Parietal lobe (tissue), 2 donors: ENCODE measurements at places on chromosomes 2 and 18. TPM values are rescaled to one million over a fixed set of nuclear protein-coding genes. Genes with fewer than 3 reads are reported as not detected.

The GPR45 gene
- total RNA-seq: 0.94 TPM

The SH2D6 gene
- total RNA-seq: 0.94 TPM

The CLHC1 gene
- 56.7 TPM for total RNA-seq

The STPG4 gene
- 1.9 TPM for total RNA-seq

The KLHL41 gene
- total RNA-seq: 2.8 TPM

The ARHGEF33 gene
- total RNA-seq: 6.9 TPM

The HOXD8 gene
- total RNA-seq: not detected

The CCDC141 gene
- total RNA-seq: 3.4 TPM

The KCNIP3 gene
- 15.3 TPM for total RNA-seq

The CYS1 gene
- not detected for total RNA-seq

The MPV17 gene
- total RNA-seq: 107 TPM

The XIRP2 gene
- 0.31 TPM for total RNA-seq

The SLC9A4 gene
- 0.63 TPM for total RNA-seq

The RNU2-63P gene
- total RNA-seq: not detected

The ALK gene
- 2.5 TPM for total RNA-seq

The MCEE gene
- total RNA-seq: 16.9 TPM

The ASPRV1 gene
- total RNA-seq: 8.8 TPM

The SETBP1 gene
- 146 TPM for total RNA-seq

The RSAD2 gene
- 5.9 TPM for total RNA-seq

The AGXT gene
- not detected for total RNA-seq

The ANKRD53 gene
- 1.9 TPM for total RNA-seq
